ENCODE measurements at places on chromosomes 2 and 18. TPM values are rescaled to one million over a fixed set of nuclear protein-coding genes. Genes with fewer than 3 reads are reported as not detected.

DGKD gene
- total RNA-seq, result 104 TPM

CRYGC gene
- not detected for total RNA-seq

ADGRF3 gene
- not detected for total RNA-seq

PDE1A gene
- not detected for total RNA-seq

COBLL1 gene
- 4.0 TPM for total RNA-seq

PSD4 gene
- total RNA-seq, result 12.1 TPM

BMP10 gene
- not detected for total RNA-seq

ATP6V1B1 gene
- 0.32 TPM for total RNA-seq

RNF149 gene
- total RNA-seq, result 44.7 TPM

CPO gene
- not detected for total RNA-seq

ACTG2 gene
- 0.17 TPM for total RNA-seq

EPG5 gene
- 4.8 TPM for total RNA-seq

SIX2 gene
- 0.27 TPM for total RNA-seq

COL4A4 gene
- 1.0 TPM for total RNA-seq

TOGARAM2 gene
- total RNA-seq, result 0.17 TPM

NYAP2 gene
- not detected for total RNA-seq

HOXD8 gene
- 5.4 TPM for total RNA-seq

MCEE gene
- total RNA-seq, result 12.2 TPM

CCDC150 gene
- total RNA-seq, result 2.8 TPM

GPR45 gene
- not detected for total RNA-seq

SDC1 gene
- total RNA-seq, result 223 TPM

SERPINB3 gene
- total RNA-seq, result not detected

LYPD1 gene
- total RNA-seq, result 16.3 TPM

THSD7B gene
- not detected for total RNA-seq

AGXT gene
- total RNA-seq, result not detected

TSPYL6 gene
- not detected for total RNA-seq

STON1 gene
- 0.50 TPM for total RNA-seq

TMEM37 gene
- 2.7 TPM for total RNA-seq

HSBP1L1 gene
- 13.2 TPM for total RNA-seq

Measured in A549 treated with RU486 at 1 μM for 4 hours (cell line).